ENCODE measurements at places on chromosomes 2 and 18. TPM values are rescaled to one million over a fixed set of nuclear protein-coding genes. Genes with fewer than 3 reads are reported as not detected.
A peak's percentile ranks its signal among the peaks of the same experiment; 100 is the strongest.

Gene PROKR1
- not detected for total RNA-seq

Gene C2orf68
- total RNA-seq: 5.8 TPM

Gene MC5R
- not detected for total RNA-seq

Gene ZNG1B
- 25.6 TPM for total RNA-seq

Gene TACR1
- total RNA-seq: not detected

Gene SLC5A6
- 24.6 TPM for total RNA-seq

Gene B3GNT7
- total RNA-seq: 0.44 TPM

Gene CHMP1B
- total RNA-seq: 47.5 TPM

- no peak for DNase-seq
Measured at GRCh38 chr2:151878655-151879563, 50.7 kb upstream of the ARL5A start.

- no peak for DNase-seq
Measured at GRCh38 chr2:11288431-11288830, 56.0 kb downstream of the ROCK2 start.

- DNase-seq: no peak
Measured at GRCh38 chr2:143909577-143910353, 610.2 kb downstream of the ZEB2 start.

DNA sequence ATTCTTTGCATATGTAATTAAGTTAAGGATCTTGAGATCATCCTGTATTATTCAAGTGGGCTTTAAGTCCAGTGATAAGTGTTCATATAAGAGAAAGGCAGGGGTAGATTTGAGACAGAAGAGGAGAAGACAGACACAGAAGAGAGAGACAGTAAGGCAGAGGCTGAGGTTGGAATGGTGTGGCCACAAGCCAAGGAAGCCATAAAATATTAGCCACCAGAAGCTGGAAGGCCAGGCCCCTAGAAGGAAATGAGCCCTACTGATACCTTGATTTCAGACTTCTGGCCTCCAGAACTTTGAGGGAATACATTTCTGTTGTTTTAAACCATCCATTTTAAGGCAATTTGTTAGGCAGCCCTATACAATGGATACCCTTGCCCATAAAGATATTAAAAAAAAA is 66.9 kb upstream of the DLX2 start:
- no peak for DNase-seq

DNA sequence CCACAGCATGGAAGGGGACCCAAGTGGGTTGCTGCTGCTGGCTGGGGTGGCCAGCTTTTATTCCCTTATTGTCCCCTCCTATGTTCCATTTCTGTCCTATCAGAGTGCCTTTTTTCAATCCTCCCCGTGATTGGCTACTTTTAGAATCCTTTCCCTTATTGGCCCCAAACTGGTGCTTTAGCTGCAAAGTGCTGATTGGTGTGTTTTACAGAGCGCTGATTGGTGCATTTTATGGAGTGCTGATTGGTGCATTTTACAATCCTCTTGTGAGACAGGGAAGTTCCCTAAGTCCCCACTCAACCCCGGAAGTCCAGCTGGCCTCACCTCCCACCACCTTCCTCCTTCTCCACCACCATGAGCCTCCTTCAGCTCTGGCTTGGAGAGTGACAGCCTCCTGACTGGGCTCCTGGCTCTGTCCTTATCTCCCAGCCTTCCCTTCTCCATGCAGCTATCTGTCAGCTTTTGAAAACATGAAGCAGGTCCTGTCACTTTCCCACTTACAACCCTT is 20.7 kb upstream of the PLB1 start:
- DNase-seq: no peak

- DNase-seq: no peak
Measured at GRCh38 chr2:60840880-60841279, 40.5 kb upstream of the REL start.

GRCh38 chr2:134675314-134675713 is 43.5 kb downstream of the TMEM163 start:
- DNase-seq: no peak

- no peak for DNase-seq
Measured at GRCh38 chr2:189540551-189540950, 40.0 kb downstream of the SLC40A1 start.

- no peak for DNase-seq
Measured at GRCh38 chr2:134818321-134818720, 20.1 kb upstream of the ACMSD start.

- DNase-seq: no peak
Measured at GRCh38 chr2:140786585-140786984, 1344.2 kb downstream of the LRP1B start.

- DNase-seq: no peak
Measured at GRCh38 chr2:24515831-24516230, 24.8 kb downstream of the NCOA1 start.

- no peak for DNase-seq
Measured at GRCh38 chr2:189091253-189091652, 88.3 kb downstream of the COL5A2 start.

GRCh38 chr2:201357221-201357620 is at the start of gene FLACC1:
Gene FLACC1 (minus strand): TSS chr2:201357345. CDS start chr2:201351404, 5,941 bp downstream.
- DNase-seq: no peak

- DNase-seq: no peak
Measured at GRCh38 chr18:7609617-7610016, 42.5 kb downstream of the PTPRM start.

DNA sequence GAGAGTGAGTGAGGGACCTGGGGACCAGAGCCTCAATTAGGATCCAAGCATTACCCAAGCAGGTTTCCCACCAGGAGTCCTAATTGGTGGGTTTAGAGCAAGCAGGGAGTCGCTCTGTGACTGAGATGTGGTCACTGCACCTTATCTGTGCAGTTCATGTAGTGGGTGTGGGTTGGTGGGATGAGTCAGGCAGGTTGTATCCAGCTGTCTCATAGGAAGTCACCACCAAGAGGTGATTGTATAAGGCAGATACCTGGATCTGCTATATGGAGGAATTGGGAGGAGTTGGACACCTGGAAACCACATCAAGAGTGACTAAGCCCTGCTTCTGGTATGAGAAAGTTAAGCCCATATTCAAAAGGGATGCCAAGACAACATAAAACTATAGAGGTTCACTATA is 106.8 kb downstream of the ARHGAP28 start:
- no peak for DNase-seq

- no peak for DNase-seq
Measured at GRCh38 chr2:27615316-27615715, 13.5 kb downstream of the CCDC121 start.

- no peak for DNase-seq
Measured at GRCh38 chr2:188969651-188970050, 4.5 kb upstream of the COL3A1 start.

GRCh38 chr2:203498161-203498560 is 36.9 kb downstream of the RAPH1 start:
- peak; percentile 75 for DNase-seq

DNA sequence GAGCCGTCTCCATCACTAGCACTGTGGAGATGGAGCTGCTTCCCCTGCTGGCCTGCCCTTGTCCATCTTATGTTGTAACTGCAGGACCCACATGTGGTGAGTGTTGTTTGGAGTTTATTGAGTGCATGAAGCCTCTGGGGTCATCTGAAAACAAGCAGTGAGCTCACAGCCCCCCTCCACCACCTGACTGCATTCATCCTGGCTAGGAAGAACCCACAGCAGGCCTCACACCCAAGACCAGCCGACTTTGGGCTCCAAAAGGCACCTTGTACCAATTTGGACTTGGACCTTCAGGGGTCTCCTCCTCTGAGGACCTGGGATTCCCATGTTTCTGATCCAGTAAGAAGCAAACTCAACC is 116.1 kb downstream of the TWIST2 start:
- no peak for DNase-seq

DNA sequence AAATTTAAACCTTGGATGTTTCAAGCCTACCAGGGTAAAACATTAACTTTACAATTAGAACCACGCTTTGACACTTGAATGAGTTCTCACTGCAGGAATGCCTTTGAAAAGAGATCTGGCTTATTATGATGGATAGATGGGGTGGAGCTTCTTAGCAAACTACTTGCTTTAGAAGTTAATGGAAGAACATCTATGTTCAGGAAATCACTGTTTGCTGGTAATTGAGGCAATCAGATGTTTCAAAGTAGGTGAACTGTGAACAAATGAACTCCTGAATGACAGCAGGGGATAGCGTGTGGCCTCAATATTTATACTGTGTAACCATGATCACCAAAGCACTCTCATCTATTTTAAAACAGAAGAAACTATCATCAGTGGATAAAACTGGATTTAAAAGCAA is 383.6 kb downstream of the PIK3C3 start:
- DNase-seq: no peak

DNA sequence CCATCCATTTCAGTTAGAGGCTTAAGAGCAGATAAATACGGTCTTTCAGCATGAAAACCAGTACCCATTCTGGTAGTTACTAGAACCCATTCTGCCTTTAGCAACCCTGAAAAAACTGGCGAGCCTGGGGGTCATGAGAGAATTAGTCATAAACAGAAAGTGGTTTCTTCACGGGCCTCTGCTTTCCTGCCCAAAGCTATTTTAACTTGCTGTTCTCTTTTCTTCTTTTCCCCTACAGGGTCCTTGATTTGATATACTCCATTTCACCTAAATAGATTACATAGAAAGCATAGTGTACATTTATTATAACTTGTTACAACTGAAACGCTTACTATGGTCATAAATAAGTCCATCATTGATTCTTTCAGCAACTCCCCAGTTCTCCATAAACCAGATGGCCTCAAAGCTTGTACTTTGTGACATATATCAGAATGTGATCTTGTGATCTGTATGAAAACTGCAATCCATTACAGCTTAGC is 48.3 kb downstream of the WDFY1 start:
- DNase-seq: no peak

GRCh38 chr18:35511428-35511827 is 13.7 kb upstream of the INO80C start:
- no peak for DNase-seq

- no peak for DNase-seq
Measured at GRCh38 chr2:98479959-98480524, 35.4 kb downstream of the INPP4A start.

DNA sequence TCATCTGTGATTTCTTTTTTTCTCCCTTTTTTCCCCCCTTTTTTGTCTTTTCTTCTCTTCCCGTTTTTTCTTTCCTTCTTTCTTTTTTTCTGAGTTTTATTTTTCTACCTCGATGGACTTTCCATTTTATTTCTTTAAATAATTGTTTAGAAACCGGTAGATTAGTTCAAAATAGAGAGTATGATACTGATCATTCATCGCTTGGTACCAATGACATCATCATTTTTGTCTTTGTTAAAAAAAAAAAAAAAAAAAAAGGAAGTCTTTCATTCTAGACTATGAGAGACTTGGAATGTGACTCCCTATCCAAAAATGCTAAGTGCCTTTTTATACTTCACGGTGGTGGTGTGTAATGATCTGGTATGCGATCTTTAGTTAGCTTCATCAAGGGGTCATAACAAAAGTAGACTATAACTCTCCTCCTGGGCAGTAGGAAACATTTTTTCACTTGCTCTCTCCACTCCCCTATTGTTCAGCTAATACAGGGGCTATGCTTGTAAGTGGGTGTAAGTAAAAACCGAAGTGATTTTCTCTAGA is 1517.5 kb upstream of the ZEB2 start:
- no peak for DNase-seq

GRCh38 chr2:99181624-99182000 is 628 bp downstream of the MRPL30 start:
- no peak for DNase-seq

DNA sequence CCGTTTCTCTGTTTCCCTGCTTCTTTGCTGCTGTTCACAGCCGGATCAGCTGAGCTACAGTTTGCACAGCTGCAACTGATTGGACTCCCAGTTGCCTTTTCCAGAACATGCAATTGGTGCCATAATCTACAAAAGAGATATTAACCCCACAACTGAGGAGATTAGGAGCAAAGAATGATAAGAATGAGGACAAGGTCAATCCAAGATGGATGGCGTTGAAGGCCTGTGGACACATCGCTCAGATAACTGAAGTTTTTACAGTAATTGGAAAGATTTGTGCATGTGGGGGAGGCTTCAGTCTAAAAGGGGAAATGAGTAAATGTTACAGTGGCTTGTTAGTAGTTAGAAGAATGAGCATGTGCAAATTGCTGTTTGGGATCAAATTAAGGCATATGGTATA is 263.2 kb downstream of the TGIF1 start:
- no peak for DNase-seq

- DNase-seq: no peak
Measured at GRCh38 chr2:3479430-3480320, 39.7 kb downstream of the ADI1 start.

GRCh38 chr2:205133544-205133943 is 548.8 kb upstream of the NRP2 start:
- no peak for DNase-seq

GRCh38 chr2:2044269-2045057 is 286.6 kb downstream of the MYT1L start:
- DNase-seq: no peak

DNA sequence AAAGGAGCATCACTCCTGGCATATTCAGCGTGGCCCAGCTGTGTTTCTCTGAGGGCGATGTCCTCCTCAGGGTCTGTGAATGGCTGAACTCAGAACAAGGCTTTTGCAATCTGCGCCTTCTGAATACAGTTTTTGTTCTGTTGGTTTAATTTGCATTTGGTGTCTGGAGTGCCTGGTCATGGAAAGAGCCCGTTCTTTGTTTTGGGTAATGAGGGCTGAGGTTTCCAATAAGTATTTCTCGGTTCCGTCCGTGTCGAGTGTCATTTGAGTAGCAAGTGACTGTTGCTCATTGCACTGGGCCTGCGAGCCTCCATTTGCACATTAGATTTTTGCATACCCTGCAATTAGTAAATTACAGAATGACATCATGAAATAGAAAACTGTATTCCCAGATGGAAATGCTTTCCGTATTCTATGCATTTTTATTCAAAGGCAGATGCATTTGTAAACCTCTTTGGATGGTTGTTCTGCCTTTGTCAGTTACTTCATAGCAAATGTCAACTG is 57.3 kb downstream of the NEDD4L start:
- no peak for DNase-seq

- DNase-seq: no peak
Measured at GRCh38 chr18:57231864-57232263, 85.0 kb downstream of the BOD1L2 start.

GRCh38 chr18:79624356-79625170 is 55.0 kb upstream of the CTDP1 start:
- no peak for DNase-seq

- no peak for DNase-seq
Measured at GRCh38 chr2:223731503-223731902, 105.9 kb downstream of the AP1S3 start.

DNA sequence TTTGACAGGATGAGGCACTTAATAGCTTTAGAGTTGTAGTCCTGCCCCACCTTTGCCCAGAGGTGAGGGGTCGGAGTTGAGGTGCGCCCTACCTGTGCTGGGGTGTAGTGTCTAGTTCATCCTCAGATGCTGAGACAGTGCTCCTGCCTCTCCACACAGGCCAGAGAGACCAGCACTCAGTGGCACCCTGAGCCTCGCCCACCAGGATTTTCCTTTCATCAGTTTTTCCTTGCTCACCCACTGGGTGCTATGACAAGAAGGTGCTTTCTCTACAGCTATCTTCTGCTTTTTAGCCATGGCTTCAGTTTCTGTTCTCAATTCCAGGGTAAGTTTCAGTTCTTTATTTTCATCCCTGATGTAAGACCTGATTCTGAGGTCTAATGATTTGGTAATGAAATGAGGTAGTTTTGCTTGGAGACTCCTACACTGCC is 16.8 kb upstream of the TMEM131 start:
- no peak for DNase-seq

All from glomerular endothelial cell (primary cell).